ENCODE measurements at places on chromosomes 12 and 14.

GRCh38 chr12:52367876-52368275, 595 bp upstream of the KRT85 start:
- DNase-seq: no peak

DNA sequence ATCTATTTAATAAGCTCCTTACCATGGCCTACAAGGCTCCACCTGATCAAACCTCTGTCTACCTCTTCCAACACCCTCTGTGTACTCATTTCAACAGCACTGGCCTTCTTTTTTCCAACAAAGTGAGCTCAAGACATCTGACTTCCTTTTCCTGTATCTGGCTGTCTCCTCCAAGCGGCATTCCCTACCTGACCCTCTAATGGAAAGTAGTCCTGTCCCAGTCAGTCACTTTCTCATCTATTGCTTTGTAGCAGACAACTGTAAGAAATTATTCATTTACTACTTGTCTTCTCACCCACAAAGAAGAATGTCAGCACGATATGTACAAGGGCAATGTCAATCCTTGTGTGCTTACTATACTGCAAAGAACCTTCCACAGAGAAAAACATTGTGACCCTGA, 149.6 kb downstream of the MED13L start:
- DNase-seq: no peak

- no peak for DNase-seq
Observed at GRCh38 chr12:66832997-66833396, 154.1 kb upstream of the GRIP1 start.

- DNase-seq: no peak
Observed at GRCh38 chr14:35346738-35347322, 54.6 kb downstream of the PSMA6 start.

GRCh38 chr14:50631408-50631821, 36.7 kb downstream of the SAV1 start:
- DNase-seq: no peak
